Peyer's patch (tissue), 4 donors: ENCODE measurements at places on chromosomes 4 and X.

DNA sequence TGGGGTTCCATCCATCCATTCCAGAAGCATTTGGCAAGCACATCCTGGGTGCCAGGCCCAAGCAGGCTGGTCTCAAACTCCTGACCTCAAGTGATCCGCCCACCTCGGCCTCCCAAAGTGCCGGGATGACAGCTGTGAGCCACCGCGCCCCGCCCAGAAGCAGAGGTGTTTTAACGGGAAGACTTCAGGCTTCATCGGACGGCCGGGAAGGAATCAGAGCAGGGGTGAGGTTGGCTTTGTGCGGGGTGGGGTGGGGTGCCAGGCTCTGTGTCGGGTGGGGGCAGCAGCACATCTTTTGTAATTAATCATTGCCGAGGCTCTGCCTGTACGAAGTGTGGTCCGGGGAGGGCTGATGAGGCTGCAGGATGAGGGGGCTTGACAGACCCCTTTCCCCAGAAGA, 5.1 kb upstream of the SLC25A6 start:
- no peak for DNase-seq

DNA sequence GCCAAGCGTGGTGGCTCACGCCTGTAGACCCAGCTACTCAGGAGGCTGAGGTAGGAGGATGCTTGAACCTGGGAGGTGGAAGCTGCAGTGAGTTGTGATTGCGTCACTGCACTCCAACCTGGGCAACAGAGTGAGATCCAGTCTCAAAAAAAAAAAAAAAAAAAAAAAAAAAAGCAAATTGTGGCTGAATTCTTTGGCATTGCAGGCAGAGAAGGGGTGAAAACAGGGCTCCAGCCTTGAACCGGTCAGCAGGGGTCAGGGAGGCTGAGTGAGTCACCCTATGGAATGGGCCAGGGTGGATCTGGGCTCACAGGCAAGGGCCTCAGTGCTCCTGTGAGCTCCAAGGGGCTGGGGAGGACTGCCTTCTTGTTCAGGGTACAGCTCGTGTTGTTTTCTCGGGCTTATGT, 13.2 kb upstream of the FAM3A start:
- DNase-seq: no peak

DNA sequence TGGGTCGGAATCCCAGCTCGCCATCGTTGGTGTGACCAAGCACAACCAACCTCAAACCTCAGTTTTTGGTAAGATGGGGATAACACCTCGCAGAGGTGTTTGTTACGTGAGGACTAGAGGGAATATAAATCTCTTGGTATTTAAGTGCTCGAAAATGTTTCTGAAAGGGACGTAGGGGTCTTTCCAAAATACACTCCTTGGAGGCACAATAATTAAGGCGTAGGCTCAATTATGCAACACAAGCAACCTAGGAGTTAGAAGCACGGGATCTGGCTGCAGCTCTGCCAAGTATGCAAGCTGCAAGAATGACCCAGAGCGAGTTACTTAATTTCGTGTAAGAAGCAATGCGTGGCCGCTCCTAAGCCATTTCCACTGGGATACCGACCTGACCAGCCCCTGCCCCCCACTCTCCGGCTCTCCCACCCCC, 552 bp downstream of the ADH5 start:
- DNase-seq: peak; percentile 44

DNA sequence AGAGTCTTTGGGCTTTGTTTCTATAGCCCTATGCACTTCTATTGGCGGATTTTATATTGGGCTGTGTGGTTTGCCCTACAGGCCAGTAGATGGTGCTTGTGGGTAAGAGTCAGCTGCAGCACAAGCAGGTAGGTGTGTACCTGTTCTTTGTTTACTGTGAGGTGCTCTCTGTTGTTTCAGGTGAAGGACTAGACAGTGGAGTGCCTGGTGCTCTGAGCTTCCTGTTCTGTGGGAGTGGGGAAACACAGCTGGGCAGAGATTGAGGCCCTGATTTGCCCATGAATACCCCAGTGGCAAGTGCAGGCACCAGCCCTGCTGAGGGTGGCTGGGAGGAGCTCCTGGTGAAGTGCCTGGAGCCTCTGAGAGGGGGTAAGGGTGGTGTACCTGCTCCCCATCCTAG, 26.3 kb upstream of the UCP1 start:
- no peak for DNase-seq

GRCh38 chr4:77593993-77594392, 11.6 kb upstream of the CXCL13 start:
- DNase-seq: no peak

DNA sequence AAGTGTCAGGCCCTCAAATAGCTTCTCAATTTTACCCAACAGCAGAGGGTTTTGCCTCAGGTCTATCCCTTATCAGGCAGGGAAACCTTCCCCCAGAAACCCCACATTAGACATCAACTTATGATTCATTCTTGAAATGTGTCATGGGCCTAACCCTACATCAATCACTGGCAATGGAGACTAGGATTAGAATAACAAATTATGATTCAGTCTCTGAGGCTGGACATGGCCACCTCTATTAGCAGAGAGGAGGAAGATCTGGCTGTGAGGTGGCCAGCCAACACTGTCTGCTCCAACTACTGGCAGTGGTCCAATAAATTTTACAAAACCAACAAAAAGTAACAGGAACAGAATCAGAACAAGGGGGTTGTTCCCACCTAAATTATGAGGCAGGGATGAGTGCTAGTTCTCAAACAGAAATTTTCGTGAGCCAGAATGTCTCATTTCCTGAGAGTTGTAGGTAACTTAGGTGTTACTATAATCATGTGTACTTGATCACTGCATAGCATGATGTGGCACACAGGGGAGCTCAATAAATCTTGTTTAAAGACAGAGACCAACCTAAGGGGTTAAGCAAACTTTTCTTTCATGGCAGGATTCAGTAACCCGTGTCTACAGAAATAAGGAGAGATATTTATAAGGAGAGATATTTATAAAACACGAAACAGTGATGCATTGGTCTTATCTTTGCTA, 126.8 kb downstream of the NFKB1 start:
- no peak for DNase-seq

DNA sequence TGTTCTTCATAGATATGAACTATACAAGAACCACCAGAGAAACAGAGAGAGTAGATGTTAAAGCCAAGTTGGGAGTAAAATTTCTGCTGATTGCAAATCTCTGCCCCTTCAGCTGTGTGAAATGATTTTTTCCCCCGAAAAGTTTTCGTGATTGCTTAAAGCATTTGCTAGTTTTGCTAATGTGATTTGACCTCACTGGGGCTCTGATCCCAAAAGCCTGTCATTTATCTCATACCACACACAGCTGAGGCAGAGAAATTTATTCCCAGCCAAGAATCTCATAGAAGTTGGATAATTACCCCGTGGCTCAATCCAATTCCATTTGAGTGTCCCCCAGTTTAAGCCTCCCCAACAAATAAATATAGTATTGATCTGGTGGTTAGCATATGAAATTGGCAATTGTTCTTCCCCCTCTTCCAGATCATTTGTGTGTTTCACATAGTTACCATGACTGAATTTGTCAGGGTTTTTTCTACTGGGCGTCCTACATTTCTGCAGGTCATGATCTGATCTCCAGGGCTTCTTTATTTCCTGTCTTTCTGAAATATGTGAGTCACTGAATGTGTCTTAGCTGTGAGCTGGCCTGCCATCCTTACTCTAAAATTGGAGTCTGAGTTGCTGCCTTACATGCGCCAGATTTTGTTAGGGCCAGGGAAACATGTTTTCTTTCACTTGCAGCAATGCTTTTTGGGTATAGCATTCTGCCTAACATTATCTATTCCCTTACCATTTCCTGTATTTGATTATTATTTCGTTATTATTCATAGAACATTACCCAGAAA, 167.5 kb upstream of the FRMPD4 start:
- no peak for DNase-seq

DNA sequence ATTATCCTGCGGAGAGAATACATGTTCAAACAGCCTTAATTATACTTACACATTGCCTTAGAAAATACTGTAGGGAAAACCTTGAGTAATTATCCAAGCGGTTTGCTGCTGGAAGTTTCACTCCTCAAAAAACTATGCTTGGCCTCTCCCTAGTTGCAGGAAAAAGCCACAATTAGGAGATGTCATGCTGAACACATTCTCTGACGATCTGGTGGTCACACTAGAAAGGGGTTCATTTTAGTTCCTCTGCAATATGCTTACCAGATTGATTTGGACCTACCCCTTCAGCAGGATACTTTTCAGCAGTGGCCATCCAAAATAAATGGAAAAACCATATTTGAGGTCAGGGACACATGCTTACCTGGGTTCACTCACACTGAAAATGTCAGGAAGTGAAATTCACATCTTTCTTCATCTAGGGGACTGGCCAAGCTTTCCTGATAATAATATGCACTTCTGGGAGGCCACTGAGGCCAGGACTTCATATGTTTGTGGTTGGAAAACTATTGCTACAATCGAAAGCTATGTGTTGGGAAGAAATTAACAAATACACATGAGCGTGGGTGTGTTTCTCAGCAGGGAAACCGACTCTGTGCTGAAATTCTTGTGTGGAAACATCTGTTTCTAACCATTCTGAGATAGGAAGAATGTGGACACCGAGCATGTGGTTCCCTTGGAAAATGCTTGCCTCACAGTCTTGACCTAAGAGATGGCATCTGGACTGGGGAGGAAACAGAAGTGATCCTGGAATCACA, 68.8 kb downstream of the ATXN3L start:
- peak; percentile 50 for DNase-seq

DNA sequence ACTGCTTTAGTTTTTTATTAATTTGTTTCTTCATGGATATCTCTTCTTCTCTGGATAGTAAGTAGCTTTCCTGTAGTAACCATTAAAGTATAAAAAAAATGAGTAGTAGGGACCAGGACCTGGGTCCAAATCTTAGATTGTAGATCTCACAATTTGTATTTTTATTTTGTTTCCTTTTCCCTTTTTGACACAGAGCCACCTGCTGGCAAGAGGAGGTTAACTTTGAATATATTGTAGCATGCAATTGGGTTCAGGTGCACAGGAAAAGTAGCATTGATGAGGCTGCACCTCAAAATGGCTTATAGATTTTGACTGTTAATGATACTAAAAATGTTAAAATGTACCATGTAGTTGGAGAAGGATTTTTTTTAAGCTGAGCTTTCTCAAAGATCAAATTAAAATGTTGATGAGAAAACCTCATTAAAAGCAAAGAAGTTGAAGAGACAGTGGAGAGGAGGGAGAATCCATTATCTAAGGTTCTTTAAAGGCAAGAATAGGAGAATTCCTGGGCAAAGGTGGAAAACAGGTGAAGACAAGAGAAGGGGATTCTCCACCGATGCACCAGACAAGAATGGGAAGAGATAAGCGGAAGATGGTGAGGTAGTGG, 48.3 kb upstream of the HPGDS start:
- DNase-seq: no peak

DNA sequence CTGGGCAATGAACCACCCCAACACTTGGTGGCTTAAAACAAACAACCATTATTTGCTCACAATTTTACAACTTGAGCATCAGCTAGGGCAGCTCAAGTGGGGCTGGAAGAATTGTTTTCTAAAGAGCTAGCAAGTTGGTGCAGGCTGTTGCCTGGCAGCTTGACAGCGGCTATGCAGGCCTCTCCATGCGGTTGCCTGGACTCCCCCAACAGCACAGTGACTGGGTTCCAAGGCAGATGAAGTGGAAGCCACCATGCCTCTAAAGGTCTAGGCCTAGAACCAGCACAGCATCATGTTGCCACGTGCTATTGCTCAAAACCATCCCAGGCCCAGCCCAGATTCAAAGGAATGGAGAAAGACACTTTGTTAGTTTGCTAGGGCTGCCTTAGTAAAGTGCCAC, 114.8 kb downstream of the BCOR start:
- DNase-seq: no peak

DNA sequence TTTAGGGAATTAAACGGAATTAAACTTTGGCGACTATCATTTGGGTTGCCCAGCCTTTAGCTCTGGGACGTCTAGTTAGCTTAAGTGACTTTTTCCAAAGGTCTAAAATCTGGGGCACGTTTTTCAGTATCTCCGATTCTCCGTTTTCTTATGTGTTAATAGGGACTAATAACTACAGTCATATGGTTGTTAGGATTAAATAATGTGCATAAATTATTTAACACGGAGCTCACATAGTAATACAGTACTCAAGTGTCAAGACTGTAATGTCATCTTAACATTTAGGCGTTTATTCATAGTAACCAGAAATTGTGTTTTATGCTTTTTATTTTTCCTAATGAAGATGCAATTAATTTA, 466 bp upstream of the CCNA2 start:
- no peak for DNase-seq

GRCh38 chrX:151984902-151985301, 10.4 kb upstream of the GABRE start:
- no peak for DNase-seq

DNA sequence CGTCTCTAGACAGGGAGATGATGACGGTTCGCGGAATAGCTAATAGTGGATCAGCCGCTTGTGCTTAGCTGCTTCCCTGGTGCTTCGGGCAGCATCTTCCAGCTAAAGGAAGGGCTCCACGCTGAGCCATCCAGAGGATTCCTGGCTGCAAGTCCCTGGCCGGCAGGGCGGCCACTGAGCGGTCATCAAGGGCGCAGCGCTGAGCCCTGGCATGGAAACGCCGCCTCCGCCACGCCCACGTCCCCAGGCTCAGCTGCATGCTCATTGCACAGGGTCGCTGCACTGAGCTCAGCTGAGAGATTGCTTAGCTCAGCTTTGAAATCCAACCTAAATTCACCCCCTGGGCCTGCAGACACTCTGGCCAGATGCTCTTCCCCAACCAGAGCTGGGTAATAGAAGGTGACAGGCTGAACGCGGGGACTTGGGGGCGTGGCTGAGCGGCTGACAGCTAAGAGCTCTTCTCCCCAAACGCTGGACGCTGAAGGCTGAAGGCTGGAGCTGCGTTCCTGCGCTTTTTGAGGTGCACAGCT, 118.2 kb upstream of the KIT start:
- DNase-seq: peak; percentile 72

DNA sequence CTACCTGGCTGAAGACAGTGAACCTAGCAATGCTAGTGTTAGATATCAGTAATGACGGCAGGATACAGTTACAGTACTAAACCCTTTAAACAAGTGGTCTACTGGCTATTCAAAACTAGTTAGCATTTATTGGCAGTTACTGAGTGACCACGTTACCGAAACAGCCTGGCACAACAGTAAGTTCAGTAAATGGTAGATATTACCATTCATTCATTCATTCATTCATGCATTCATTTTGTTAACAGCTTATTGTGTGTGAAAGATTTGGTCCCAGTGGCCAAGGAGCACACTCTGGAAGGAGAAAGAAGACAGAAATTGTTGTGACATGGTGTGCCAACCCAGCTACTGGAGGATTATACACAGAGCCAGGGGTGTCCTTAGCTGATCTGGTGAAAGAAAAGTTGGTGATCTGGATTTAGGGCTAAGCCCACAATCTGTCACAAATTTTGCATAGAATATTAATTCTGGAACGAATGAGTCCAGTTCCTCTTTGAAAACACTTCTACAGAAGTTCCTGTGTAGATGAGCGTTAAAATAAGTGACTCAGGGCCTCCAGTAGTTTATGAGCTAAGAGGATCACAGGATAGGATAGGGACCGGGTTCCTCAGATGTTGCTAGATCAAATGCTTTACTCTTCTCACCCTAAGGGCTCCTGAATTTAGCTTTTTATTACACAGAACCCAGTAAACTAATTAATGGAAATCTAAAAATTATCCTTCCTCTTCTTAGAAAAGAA, 179.1 kb downstream of the CBR4 start:
- DNase-seq: no peak

- DNase-seq: peak; percentile 74
Observed at GRCh38 chr4:165207431-165208220, at the start of gene KLHL2. TSS of gene KLHL2 (plus strand) at chr4:165207561. CDS start at chr4:165207877, 316 bp downstream.

- DNase-seq: no peak
Observed at GRCh38 chr4:137530176-137530575, 2.1 kb downstream of the PCDH18 start.
